ENCODE measurements at places on chromosomes 1 and 21. TPM values are rescaled to one million over a fixed set of nuclear protein-coding genes. Genes with fewer than 3 reads are reported as not detected.

Gene SAMD11
- 5.9 TPM for total RNA-seq

Gene BCL2L15
- under 0.01 TPM for total RNA-seq

Gene MTFR1L
- total RNA-seq: 57.2 TPM

Gene EXTL2
- total RNA-seq: 27.6 TPM

Gene CLEC20A
- total RNA-seq: not detected

Gene MAP10
- 1.1 TPM for total RNA-seq

Gene TDRD5
- total RNA-seq: not detected

Gene SPRR2E
- not detected for total RNA-seq

Gene SHISAL2A
- not detected for total RNA-seq

Gene OLFML3
- total RNA-seq: 40.9 TPM

Gene TNFAIP8L2
- not detected for total RNA-seq

Gene MANEAL
- total RNA-seq: 0.28 TPM

Gene CHI3L1
- total RNA-seq: 0.28 TPM

Gene GABPB2
- total RNA-seq: 11.9 TPM
